ENCODE measurements at places on chromosomes 5 and 9.
A peak's percentile ranks its signal among the peaks of the same experiment; 100 is the strongest.

- DNase-seq = no peak
Observed at GRCh38 chr5:63070001-63070400, 491.4 kb downstream of the LRRC70 start.

DNA sequence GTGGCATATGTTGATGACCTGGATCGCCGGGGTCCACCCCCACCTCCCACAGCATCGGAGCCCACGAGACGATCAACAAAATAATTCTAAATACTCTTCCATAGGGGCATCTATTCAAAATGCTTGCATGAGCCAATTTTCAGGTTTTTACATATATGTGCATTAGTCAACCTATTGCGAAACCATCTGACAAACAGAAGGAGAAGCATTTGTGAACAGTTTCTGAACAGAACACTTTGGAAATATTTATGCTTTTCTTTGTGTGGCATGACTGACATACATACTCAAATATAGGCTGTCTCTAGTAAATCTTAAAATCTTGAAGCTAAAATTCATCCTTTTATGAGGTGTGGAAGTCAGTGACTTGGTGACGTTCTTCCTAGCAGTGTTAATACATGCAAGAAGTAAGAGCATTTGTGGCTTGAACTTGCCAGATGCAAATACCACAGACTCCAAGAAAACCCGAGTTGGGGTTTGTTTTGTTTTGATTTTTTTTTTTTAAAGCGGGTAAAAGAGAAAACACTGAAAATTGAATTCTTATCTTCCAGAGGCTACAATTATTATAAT lies 5.3 kb downstream of the GPR151 start:
- no peak for DNase-seq

GRCh38 chr9:130107955-130108354 lies 54.2 kb downstream of the GPR107 start:
- no peak for DNase-seq

DNA sequence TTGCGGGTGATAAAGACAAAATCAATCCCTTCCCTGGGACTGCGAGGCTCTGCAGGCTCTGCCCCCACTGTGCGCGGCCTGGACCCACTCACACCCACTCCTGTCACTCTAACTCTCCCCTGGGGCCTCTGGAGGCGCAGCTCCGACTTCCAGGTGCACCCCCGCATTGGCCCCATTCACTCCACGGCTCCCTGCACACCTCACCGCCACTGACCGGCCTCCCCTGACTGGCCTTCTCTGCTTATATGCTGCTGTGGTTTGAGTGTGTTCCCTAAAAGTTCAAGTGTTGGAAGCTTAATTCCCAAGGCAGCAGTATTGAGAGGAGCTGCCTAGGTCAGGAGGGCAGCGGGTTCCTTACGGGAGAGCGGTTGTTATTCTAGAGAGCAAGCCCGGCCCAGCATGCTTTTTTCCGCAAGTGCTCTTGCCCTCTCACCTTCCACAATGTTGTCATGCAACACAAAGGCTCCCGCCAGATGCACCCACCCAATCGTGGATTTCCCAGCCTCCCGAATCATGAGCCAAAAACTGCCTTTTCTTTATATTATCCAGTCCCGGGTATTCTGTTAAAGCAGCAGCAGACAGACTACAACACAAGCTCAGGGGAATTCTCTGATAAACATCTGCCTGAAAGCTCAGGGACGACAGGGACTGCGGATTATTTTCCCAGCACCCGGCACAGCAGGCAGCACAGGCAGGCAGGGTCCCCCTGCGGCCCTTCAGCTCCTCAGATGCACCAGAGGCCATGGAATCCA lies 73.5 kb upstream of the LRRTM2 start:
- DNase-seq = no peak

- no peak for DNase-seq
Observed at GRCh38 chr9:136311051-136312008, 7.4 kb upstream of the CCDC187 start.

- DNase-seq = peak; percentile 66
Observed at GRCh38 chr5:177403102-177403791, 2.8 kb upstream of the PFN3 start.

DNA sequence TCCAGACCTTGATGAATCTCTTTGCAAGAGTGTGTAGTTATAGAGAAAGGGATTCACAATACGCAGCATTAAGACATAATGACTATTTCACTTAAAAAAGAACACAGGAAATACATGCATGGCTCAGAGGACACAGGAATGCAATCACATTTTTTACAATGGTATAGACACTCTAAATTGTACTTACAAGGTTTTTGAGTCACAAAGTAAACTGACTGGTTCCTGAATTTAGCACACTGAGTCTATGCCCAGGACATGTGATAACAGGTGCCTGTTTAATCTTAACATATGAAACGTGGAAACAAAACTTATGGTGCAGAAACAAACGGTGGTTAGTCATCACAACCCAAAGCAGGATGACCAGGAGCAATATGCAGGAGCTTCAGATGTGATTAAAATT lies 6.7 kb downstream of the EPB41L4A start:
- DNase-seq = no peak

DNA sequence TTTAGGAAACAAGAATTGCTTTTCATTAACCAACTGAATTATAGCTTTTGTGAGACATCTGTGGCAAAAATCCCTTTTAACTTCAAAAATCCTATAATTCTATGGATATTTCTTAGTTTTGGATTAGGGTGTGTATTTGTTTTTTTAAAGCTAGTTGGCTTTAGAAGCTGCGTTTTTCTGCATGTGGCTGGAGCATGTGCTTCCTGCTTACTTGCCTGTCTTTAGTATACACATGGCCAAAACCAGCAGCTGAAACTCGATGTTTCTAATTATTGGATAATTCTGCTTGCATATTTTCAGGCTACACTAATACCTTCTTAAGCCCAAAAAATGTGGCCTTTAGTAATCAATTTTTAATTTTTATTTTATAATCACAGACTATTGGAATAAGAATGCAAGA lies 8.9 kb downstream of the RECK start:
- no peak for DNase-seq

- DNase-seq = peak; percentile 59
Observed at GRCh38 chr5:127313847-127314473, 23.4 kb downstream of the MEGF10 start.

GRCh38 chr9:132409828-132410528 lies at the start of gene CFAP77:
CFAP77 (plus strand) TSS chr9:132410211; CDS start chr9:132410272, 61 bp downstream.
- peak; percentile 44 for DNase-seq

DNA sequence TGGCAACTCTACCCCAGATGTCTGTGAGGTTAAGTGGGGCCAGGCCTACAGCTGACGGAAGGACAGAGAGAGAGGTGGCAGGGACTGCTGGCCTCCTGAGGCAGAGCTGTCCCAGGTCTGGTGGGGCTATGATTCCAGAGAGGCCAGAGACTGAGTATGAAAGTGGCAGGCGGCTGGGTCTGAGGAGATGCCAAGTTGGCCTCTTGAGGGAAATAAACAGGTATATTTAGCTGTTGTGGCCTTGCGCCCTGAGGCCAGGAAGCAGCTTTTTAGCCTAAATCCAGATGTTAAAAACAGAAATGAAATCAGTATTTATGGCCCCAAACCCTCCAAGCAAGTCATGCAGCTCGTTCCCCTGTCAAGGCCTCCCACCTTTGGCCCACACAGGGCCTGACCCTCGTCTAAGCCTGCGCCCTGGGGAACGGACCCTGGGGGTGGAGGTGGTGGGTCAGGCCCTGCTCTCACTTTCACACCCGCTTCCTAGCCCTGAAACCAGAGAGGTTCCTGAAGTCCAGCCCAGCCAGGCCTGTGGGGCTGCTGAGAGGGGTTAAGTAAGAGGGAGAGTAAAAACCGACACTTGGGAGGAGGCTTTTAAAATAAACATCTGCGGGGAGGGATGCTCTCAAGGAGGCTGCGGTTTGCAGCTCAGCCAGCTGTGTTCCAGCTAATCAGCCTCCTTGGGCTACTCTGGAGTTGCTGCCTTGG lies 18.7 kb downstream of the PCDHGC5 start:
- DNase-seq = no peak

- no peak for DNase-seq
Observed at GRCh38 chr5:87188391-87188790, 79.3 kb upstream of the RASA1 start.

- no peak for DNase-seq
Observed at GRCh38 chr9:129339539-129340157, 161.6 kb upstream of the IER5L start.

GRCh38 chr5:128494516-128494915 lies 43.5 kb downstream of the FBN2 start:
- DNase-seq = no peak

Data from CD4-positive, alpha-beta T cell treated with Interleukin-21 for 1 hour (primary cell).